Retinal pigment epithelial cell (primary cell): ENCODE measurements at places on chromosomes 3 and 15.
A peak's percentile ranks its signal among the peaks of the same experiment; 100 is the strongest.

GRCh38 chr3:35965908-35966307, 326.6 kb downstream of the ARPP21 start:
- DNase-seq = peak; percentile 22

- no peak for DNase-seq
Measured at GRCh38 chr3:175192536-175192935, 333.4 kb downstream of the NAALADL2 start.

DNA sequence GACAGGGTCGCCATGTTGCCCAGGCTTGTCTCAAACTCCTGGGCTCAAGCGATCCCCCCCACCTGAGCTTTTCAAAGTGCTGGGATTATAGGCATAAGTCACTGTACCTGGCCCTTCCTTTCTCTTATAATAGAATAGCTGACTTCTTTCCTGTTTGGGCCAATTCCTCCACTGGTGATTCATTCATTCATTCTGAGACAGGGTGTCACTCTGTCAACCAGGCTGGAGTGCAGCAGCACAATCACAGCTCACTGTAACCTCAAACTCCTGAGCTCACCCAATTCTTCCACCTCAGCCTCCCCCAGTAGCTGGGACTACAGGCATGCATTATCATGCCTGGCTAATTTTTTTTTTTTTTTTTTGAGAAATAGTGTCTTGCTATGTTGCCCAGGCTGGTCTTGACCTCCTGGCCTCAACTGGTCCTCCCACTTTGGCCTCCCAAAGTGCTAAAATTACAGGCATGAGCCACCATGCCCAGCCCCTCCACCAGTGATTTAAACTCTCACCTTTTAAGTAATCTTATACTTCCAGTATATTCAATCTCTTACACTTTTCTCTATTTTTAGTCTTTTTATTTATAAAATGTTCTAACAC, 20.9 kb downstream of the GNB4 start:
- no peak for DNase-seq

DNA sequence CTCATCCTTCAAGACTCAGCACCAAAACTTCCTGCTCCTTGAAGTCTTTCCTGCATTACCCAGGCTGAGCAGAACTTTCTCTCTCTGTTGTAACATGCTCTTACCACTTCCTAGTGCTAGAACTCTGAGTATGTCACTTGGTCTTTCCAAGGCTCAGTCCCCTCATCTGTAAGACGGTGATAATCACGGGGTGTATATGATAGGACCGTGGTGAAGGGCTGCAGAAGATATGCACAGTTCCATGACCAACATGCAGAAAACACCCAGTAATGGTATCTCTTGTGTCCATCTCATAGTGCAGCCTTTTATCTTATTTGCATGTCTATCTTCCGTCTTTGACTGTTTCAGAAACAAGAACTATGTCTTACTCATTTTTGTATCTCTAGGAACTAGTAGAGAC, 154.5 kb downstream of the ZNF621 start:
- no peak for DNase-seq

DNA sequence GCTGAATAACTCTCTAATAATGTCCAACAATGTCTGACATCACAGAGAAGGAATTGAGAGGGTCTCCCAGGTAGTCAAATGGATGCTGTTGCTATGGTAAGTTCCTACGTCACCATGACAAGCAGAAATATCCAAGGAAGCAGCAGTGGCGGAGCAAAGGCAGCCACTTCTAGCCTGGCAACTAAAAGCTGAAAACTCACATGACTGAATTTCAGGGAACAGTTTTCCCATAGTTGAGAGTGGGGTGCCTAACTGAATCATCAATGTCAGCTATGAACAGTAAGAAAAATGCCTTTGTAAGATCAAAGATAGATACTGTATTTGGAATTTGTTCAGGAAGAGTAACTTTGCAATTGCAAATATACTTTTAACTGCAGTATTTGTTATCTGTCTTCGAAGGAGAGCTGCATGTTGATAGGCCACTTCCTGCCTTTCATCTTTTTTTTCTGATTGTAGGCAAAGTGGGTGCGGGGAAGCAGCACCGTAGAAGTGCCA, 161.7 kb downstream of the BBX start:
- DNase-seq = no peak
